Activated CD4-positive, alpha-beta T cell treated with anti-CD3 and anti-CD28 coated beads, Interleukin-2, amount 50 U/mL, for 24 hours (primary cell): ENCODE measurements at places on chromosomes 2 and 18.

- DNase-seq = no peak
Measured at GRCh38 chr18:54911551-54911950, 47.7 kb downstream of the CCDC68 start.

- DNase-seq = no peak
Measured at GRCh38 chr2:156046900-156047299, 285.6 kb downstream of the NR4A2 start.

DNA sequence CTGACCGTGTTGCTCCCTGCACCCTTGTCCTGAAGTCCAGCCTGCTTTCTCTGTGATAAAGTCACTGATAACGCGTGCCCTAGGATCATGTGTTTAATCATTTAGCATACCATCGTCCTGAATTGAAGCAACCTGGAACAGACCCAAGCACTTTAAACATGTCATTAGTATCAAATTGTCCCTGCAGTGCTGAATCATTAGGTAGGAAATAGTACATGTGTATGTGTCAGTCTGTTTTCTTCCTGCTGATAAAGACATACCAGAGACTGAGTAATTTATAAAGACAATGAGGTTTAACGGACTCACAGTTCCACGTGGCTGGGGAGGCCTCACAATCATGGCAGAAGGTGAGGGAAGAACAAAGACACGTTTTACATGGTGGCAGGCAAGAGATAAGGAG, 2.8 kb downstream of the ASB18 start:
- no peak for DNase-seq

- DNase-seq = no peak
Measured at GRCh38 chr2:170585067-170585466, 130.1 kb upstream of the SP5 start.

- no peak for DNase-seq
Measured at GRCh38 chr2:142142595-142142994, 11.8 kb upstream of the LRP1B start.

DNA sequence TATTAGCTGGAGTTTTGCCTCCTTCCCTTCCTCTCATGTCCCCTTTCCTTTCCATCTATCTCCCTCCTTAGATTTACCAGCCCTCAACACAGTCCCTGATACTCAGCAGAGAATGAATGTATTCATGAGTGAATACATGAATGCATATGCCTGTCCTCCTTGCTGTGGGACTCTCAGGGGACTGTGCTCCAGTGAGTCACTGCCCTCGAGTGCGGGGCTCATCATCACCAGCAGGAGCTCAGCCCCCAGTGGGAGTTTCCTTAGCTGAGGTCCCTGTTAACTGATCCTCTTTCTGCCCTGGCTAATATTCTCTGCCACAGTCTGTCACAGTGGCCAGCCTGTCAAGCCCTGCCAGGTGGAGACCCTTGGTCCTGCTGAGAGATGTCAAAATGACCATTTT, 104.9 kb upstream of the LHCGR start:
- DNase-seq = no peak

DNA sequence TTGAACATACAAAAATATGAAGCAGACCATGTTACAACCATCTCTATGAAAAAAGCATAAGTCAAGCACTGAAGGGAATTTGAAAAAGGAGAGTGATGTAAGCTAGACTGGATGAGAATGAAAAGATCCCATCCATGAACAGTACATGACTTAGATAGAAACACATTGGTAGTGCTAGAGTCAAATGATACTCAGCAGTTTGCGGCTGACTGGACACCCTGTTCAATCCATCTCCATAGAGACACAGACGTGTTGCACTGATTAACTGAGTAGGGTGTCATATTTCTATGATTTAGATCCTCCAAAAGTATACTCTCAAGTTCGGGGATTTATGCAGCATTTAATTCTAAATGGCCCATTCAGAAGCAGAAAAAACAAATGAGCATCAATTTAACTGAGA, 674.3 kb upstream of the NRXN1 start:
- no peak for DNase-seq
